ENCODE measurements at places on chromosomes 13 and 19. TPM values are rescaled to one million over a fixed set of nuclear protein-coding genes. Genes with fewer than 3 reads are reported as not detected.
A peak's percentile ranks its signal among the peaks of the same experiment; 100 is the strongest.

DNA sequence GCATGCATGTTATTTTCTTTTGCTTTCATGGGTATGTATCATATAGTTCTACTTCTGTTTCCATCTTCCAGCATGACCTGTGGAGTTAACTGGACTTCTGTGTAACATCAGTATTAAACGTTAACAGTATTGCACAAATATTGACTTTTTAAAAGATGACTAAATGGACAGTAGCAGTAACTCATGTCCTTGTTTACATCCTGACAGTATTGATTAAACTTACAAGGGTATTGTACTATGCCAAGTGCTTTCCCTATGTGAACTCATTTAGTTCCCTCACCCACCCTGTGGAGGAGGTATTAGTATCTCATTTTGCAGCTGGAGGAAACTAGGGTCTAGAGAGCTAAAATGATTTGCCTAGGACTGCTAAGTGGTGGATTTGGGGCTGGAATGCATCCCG is 128.7 kb upstream of the SLC10A2 start:
- no peak for DNase-seq

DNA sequence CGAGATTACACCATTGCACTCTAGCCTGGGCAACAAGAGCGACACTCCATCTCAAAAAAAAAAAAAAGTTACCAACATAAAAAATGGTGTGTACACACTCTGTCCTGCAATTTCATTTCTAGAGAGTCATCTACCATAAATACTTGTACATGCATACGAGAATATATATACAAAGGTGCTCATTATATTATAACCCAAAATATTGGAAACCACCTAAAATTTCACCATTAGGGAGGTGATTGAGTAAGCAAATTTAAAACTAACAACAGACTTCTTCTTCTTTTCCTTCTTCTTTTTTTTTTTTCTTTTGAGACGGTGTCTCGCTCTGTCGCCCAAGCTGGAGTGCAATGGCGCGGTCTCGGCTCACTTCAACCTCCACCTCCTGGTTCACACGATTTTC is 7.4 kb upstream of the C5AR1 start:
- no peak for DNase-seq

GRCh38 chr13:52118595-52118994 is 10.3 kb downstream of the NEK5 start:
- no peak for DNase-seq

- DNase-seq: no peak
These were observed 1681.2 kb downstream of the SLITRK5 start for GRCh38 chr13:89352384-89352783.

DNA sequence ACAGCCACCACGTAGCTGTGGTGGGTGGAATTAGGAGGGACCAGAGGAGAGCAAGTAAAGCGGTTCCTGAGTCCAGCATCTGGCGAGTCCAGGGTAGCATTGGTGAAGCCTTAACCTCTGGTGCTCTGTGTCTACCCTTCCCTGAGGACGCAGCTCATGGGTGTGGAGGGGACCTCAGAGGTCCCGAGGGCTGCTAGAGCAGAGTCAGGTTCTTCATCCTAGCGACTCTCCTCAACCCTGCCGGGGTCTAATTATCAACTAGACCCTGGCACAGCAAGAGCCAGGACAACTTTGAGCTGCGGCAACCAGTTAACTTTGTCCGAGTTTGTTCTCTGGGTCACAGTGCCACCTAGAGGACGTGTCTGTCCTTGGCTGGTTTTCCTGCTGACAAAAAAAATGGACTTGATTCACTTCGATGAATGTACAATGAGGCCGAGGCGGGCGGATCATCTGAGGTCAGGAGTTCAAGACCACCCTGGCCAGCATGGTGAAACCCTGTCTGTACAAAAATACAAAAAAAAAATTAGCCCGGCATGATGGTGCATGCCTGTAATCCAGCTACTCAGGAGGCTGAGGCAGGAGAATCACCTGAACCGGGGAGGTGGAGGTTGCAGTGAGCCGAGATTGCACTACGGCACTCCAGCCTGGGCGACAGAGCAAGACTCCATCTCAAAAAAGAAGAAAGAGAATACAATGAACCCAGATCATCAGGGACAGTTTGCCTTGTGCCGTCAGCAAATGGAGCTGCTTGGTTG is 25.0 kb downstream of the TSSK6 start:
- DNase-seq: peak; percentile 82

- no peak for DNase-seq
These were observed 459.3 kb upstream of the SLC10A2 start for GRCh38 chr13:103525530-103525929.

DNA sequence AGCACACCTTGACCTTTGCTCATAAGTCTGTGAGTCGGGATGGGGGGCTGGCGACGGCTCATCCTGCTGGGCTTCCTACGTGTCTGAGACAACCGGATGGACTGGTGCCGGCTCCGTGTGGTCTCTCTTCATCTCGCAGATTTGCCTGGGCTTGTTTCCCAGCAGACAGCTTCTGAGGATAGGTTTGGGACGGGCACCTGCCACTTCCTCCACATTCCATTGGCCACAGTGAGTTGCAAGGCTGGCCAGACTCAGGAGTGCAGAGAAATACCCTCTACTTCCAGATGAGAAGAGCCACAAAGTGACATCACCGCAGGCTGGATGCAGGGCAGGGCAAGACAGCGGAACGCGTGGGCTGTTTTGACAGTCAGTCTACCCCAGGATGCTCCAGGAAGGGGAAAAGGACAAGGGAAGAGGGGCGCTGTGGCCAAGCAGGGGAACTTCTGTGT is 48.1 kb downstream of the IRS2 start:
- DNase-seq: no peak

GRCh38 chr13:114275304-114275703 is 6.1 kb upstream of the UPF3A start:
- DNase-seq: no peak

GRCh38 chr13:112855859-112856258 is 113.2 kb upstream of the MCF2L start:
- no peak for DNase-seq

- no peak for DNase-seq
These were observed 11.4 kb downstream of the FUT6 start for GRCh38 chr19:5827891-5828660.

GRCh38 chr19:30784850-30785457 is 412.8 kb downstream of the ZNF536 start:
- DNase-seq: peak; percentile 79

DNA sequence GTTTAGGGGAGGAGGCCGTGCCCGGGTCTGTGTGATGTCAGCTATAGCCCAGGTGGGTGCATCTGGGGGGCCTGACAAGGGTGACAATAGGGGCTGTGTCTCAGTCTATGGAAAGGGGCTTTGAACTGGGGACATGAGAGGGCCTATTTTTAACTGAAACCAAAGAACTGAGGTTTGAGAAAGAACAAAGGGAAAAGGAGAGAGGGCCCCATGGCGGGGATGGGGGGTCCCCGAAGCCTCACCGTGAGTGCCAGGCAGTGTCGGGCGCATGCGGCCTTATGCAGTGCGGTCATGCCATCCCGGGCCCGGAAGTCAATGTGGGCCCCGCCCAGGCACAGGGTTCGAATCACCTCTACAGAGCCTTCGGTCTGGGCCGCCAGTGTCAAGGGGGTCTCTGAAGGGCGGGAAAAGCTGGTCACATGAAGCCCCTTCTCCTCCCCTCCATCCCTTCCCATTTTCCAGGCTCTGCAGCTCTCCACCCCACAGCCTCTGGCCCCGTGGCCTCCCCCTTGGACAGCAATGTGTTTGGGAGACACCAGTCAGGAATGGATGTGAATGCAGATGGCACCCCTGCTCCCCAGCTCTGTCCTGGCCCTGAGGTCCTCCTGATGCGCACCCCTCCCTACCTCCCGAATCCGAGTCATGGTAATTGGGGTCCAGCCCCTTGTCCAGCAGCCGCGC is 5.9 kb downstream of the SHANK1 start:
- DNase-seq: no peak

DNA sequence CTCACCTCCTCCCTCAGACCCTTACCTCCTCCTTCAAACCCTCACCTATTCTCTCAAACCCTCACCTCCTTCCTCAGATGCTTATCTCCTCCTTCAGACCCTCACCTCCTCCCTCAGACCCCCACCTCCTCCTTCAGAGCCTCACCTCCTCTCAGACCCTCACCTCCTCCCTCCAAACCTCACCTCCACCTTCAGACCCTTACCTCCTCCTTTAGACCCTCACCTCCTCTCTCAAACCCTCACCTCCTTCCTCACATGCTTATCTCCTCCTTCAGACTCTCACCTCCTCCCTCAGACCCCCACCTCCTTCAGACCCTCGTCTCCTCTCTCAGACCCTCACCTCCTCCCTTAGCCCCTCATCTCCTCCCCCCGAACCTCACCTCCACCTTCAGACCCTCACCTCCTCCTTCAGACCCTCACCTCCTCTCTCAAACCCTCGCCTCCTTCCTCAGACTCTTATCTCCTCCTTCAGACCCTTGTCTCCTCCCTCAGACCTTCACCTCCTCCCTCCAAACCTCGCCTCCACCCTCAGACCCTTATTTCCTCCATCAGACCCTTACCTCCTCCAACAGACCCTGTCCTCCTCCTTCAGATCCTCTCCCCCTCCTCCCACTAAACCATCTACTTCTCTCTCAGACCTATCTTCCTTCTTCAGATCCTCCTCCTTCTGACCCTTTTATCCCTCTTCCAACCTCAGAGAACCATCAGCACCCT is 2.5 kb upstream of the BCL3 start:
- DNase-seq: no peak

GRCh38 chr19:6876748-6877147 is 10.6 kb upstream of the ADGRE1 start:
- DNase-seq: no peak

- DNase-seq: no peak
These were observed 176.7 kb upstream of the RNF113B start for GRCh38 chr13:98353750-98354149.

GRCh38 chr13:23797276-23797903 is 91.8 kb downstream of the MIPEP start:
- no peak for DNase-seq

DNA sequence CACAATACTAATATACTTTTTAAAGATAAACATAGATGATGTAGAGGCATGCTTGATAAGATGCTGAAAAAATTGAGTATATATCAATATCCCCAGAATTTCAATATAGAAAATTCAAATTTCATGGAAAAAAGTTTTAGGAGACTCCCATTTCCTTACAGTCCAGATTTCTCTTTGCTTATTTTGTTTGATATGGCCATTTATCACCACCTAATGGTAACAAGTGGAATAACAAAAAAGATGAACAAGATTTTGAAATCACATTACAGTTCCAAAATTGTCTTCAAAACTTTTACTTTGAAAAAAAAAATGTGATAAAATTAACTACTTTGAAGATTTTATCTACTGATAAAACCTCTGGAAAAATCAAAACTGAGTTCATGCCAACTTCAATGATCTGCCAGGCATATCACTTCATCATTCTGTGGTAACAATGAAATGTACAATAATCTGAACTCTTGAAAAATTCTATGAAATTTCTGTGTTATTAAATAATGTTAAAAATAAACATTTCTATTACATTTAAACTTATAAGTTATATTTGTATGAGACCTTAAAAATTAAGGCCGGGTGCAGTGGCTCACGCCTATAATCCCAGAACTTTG is 17.5 kb downstream of the MIPEP start:
- DNase-seq: peak; percentile 69

GRCh38 chr13:21579754-21580316 is 24.1 kb downstream of the MICU2 start:
- DNase-seq: no peak

DNA sequence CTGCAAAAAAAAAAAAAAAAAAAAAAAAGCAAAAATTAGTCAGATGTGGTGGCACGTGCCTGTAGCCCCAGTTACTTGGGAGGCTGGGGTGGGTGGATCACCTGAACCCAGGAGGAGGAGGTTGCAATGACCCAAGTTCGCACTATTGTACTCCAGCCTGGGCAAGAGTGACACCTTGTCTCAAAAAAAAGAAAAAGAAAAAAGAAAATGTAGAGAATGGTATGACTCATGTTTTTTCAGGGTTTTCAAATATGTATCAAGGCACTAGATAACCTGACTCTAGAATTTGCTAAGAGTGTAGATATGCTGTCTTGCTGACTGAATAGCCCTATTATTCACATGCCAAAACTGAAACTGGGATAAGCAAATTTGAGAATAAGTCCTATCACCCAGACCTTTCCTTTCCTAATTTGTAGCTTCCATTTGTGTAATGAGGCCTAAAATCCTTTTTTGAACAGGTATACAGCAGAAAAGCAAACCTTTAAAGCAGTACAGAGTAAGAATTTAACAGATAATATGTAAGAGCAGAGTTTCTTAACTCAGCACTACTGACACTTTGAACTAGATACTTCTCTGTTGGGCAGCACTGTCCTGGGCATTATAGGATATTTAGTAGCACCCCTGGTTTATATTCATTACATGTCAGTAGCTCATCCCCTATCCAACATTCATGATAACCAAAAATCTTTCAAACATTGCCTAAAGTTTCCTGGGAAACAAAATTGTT is 108.6 kb downstream of the ELF1 start:
- peak; percentile 44 for DNase-seq

GRCh38 chr19:23772675-23773063 is 14.0 kb upstream of the ZNF681 start:
- DNase-seq: no peak

- no peak for DNase-seq
These were observed 4.3 kb upstream of the USF2 start for GRCh38 chr19:35264268-35265125.

- DNase-seq: no peak
These were observed 396.9 kb upstream of the SLITRK1 start for GRCh38 chr13:84279166-84279565.

- DNase-seq: no peak
These were observed 262.3 kb downstream of the POU4F1 start for GRCh38 chr13:78341032-78341431.

- DNase-seq: no peak
These were observed 208.5 kb downstream of the PCCA start for GRCh38 chr13:100297413-100297812.

DNA sequence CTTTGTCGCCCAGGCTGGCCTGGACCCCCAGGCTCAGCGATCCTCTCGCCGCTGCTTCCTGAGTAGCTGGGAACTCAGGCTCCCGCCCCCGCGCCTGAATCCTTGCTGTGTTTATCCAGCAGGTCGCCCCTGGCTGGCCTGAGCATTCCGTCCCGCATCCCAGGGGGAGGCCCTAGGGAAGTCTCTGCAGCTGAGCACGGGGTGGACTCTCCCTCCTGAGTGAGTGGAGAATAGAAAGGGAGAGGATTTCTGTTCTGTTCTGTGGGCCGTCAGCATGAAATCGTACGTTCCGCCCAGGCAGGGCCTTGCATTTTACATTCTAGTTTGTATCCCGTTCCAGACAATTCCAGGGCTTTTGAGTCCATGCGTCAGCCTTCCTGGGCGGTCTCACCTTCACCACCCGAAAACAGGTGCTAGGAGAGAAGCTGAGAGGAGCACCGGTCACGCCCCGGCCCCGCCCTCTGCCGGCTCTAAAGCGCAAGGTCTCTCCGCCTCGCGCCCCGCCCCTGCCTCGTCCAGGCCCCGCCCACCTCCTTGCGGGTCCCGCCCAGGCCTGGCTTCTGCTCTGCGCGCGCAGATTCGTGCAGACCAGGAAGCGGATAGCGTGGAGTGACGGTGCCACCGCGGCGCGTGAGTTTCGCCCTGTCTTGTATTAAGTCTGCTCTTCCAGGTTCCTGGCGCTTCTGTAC is at the start of gene ZNF761:
Gene ZNF761, plus strand, starts transcription at position 586 of the 689 bp plus-strand sequence. CDS start 15,285 bp downstream, outside the sequence.
- peak; percentile 85 for DNase-seq

KCNK6 gene
- total RNA-seq: 0.16 TPM

TMEM59L gene
- total RNA-seq: not detected

PSG3 gene
- total RNA-seq: not detected

FBXO17 gene
- total RNA-seq: 29.0 TPM

ELSPBP1 gene
- 8.6 TPM for total RNA-seq

SLC8A2 gene
- total RNA-seq: 1.7 TPM

CACNG8 gene
- not detected for total RNA-seq

LILRB4 gene
- total RNA-seq: not detected

PLPPR3 gene
- total RNA-seq: 1.4 TPM

COX7A1 gene
- not detected for total RNA-seq

TGDS gene
- total RNA-seq: 57.0 TPM

DCT gene
- total RNA-seq: 1,300 TPM

CGB2 gene
- not detected for total RNA-seq

Data from SK-MEL-5 (cell line).